Activated CD4-positive, alpha-beta T cell treated with anti-CD3 and anti-CD28 coated beads for 4 hours (primary cell): ENCODE measurements at places on chromosomes 5 and 9.

- DNase-seq = no peak
Measured at GRCh38 chr9:34246453-34246852, 67.6 kb downstream of the UBAP1 start.

- peak; percentile 81 for DNase-seq
Measured at GRCh38 chr5:181246276-181247049, 2.8 kb upstream of the RACK1 start.

DNA sequence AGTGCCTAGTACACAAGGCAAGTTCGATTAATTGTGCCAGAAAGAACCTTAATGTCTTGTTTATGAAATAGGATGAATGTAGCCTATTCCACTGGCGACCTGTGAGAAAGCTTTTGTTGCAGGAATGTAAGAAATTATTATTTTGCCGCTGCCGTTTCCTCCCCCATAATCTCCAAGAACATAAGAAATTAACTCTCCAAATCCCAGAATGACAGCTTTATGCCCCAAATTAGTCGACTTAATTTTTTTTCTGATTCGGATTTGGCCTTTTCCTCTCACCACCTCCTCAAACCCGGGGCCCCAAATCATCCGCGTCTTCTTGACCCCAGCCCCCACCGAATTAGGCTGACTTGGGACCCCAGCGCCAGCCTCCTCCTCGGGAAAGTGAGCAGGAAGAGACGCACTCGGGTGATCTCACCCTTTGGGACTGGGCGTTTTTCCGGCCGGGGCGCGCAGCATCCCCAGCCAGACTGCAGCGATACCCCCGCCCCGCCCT is 682 bp upstream of the SPTAN1 start:
- DNase-seq = no peak

DNA sequence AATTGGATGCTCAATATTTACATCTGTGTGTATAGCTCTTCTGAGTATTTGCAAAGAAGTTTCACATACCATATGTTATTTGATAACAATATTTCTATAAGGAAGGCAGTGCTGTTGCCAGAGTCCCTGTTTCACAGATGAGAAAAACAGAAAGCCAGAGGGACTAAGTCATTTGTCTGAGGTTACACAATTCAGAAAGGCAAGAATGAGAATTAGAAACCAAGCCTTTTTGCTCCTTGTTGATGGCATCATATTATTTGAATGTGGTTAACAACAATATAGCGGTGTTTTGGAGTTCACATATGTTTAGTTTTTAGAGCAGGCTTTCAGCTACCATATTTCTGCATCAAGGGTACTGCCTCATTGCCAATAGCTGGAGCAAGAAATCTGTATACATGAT is 110.9 kb upstream of the PRLR start:
- no peak for DNase-seq

GRCh38 chr9:691825-692400 is 149.6 kb upstream of the DMRT1 start:
- DNase-seq = no peak

DNA sequence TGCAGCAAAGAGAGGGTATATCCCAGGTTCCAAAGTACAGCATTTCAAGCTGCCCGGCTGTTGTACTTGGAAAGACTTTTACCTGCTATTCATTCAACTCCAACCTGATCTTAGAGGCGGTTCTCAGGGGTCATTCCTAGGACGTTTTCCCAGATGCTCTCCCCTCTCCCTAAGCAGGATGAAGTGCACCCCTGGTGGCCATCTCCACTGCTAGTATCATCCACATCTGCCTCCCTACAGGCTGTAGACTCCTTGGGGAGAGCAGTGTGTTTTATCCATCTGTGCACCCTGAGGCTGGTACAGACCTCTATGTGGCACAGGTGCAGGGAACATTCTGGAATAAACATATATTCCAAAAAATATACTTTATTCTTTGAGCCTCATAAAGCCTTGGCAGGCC is 56.8 kb downstream of the PTPN3 start:
- DNase-seq = no peak

DNA sequence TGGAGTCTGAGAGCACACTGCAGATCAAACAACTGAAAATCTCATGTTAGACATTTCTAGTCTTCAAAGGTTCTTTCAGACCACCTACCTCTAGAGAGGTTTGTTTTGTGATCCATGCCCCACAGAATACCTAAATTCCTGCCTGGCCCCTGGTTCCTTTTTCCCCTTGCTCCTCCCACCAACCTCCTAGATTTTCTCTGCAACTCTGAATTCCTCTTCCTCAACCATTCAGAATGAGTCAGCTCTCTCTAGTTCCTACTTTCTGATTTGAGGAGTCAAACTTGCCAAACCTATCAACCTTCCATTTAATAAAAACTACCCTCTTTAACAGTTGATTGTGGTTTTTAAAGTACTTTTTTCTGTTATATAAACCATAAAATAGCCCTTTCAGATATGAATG is 83.2 kb upstream of the ZNF462 start:
- DNase-seq = no peak

GRCh38 chr5:115202952-115203351 is 33.2 kb upstream of the TRIM36 start:
- DNase-seq = no peak

DNA sequence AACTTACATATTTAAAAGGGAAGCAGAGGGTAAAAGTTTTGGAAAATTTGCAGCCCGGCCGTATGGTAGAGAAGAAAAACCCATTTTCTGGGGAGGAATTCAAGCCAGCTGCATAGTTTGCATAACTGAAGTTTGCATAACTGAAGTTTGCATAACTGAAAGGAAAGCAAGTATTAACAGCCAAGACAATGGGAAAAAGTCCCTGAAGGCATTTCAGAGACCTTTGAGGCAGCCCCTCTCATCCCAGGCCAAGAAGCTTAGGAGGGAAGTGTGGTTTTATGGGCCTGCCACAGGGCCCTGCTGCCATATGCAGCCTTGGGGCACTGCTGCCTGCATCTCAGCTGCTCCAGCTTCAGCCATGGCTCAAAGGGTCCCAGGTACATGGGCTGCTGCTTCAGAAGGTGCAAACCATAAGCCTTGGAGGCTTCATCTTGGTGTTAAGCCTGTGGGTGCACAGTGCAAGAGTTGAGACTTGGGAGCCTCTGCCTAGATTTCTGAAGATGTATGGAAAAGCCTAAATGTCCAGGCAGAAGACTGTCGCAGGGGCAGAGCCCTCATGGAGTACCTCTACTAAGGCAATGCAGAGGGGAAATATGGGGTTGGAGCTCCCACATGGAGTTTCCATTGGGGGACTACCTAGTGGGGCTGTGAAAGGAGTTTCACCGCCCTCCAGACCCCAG is 36.9 kb upstream of the CXCL14 start:
- DNase-seq = no peak

DNA sequence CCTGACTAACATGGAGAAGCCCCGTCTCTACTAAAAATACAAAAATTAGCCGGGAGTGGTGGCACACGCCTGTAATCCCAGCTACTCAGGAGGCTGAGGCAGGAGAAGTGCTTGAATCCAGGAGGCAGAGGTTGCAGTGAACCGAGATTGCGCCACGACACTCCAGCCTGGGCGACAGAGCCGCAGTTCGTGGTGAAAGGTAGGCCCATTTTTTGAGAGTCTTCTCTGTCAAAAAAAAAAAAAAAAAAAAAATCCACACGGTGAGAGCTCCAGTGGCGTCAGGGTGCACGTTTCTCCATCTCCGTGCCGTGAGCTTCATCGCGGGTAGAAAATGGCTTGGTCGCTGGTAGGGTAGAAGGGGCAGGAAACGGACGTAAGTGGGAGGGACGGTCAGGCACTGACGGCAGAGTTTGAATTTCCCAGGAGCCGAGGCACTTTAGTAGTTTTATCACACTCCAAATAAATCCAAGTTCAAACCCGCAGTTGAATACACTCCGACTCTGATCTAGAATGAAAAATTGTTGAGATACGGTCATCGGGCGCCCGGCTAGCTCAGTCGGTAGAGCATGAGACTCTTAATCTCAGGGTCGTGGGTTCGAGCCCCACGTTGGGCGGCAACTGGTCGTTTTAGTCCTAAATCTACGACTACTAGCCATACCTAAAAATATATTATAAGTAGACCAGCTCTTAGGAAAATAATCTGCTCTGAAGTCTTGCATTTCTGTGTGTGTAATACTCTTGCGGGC is 2.4 kb upstream of the TRIM7 start:
- DNase-seq = peak; percentile 81

DNA sequence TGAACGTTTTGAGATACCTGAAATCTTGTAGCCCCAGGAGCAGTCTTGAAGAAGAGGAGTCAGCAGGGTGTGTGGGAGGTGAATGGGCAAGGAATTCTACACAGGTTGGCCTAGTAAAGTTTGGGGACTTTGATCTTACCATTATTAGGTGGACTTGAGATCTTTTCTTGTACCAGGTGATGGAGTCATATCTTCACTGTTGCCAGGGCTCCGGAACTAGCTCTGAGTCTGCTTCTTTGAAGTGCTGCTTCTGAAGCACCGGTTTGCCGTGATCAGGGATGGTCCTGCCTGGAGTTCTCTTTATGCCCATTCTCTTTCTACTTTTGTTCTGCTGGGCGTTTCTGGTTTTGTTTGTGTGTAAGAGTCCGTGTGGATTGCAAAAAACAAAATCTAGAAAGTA is 27.4 kb downstream of the RCL1 start:
- DNase-seq = no peak

DNA sequence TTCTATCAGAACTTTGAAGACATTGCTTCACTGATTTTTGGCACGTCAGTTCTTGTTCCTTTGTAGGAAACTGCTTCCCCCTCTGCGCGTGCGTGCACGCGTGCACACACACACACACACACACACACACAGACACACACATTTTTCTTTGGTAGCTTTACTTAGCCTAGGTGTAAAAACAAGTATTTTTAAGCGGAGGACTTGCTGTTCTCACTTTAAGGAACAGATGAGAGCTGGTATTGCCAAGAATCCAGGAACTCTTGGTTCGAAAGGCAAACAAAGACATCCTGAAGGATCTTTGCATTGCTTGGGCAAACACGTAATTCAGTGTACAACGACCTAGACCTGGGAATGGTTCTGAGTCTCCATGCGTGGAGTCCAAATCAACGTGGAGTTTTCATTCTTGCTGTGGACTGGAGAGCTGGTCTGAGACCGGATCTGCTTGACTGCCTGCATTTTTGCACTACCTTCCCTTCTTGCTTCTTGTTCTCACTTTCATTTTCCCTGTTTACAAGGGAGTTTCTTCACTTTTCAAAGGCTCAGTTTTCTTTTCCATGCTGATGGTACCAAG is 8.2 kb downstream of the TMEM268 start:
- no peak for DNase-seq

DNA sequence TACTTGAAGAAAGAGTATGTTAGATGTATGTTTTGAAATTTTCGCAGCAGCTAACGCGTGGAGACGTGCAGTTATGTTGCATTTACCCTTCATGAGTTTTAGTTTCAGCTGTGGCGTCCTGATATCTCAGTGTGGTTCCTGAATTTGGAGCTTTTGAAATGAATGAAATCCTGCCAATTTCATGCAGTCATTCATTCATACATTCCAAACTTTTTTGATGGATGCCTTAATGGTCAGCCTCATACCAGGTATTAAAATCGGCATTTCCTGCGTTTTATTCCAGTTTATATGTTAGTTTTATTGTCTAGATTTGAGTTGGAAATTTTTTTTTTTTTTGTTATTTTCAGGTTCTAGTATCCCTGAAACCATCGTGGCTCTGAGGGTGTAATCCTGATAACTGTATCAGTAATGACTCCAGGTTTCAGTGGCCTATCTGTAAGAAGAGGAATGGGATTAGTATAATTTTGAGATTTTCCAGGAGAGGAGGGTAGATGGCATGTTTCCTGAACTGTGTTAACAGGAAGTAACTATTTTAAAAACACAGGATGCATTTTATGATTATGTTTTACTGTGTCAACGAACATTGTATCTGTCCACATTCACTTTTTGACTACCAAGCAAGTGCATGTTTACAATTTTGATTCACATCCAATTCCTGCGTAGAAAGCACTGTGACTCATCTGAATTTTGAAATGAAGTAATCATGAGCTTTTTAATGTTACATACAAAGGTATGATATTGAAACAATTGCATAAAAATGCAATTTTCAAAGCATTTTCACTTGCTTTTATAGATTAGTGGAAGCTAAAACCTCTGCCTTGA is 1.0 kb downstream of the FOCAD start:
- DNase-seq = no peak

- no peak for DNase-seq
Measured at GRCh38 chr5:35004771-35005170, 43.0 kb downstream of the AGXT2 start.

DNA sequence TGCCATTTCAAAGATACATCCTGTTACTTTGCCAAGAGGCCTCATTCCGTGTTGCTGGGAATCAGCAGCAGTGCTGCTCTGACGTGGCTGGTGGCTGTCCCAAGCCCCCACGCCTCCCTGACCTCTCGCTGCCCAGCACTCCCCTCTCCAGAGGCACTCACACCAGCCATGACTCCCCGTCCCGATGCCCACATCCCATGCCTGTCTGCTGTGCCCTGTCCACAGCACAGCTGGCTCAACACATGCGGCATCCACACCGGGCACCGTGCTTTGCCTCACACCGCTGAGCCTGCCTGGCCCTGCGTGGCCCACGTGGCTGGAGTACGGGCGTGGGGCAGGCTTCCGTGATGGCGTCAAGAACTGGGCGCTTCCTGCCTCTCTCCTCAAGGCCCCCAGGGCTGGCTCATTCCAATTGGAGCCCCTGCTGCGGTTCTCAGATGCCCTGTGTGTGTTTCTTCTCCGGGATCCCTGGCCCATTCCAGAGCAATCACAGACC is 7.8 kb upstream of the LCN1 start:
- no peak for DNase-seq

GRCh38 chr5:102764381-102765004 is 9.4 kb downstream of the PAM start:
- no peak for DNase-seq

- no peak for DNase-seq
Measured at GRCh38 chr5:112064956-112065355, 308.0 kb upstream of the NREP start.

- DNase-seq = no peak
Measured at GRCh38 chr5:16659536-16659935, 42.7 kb upstream of the RETREG1 start.

DNA sequence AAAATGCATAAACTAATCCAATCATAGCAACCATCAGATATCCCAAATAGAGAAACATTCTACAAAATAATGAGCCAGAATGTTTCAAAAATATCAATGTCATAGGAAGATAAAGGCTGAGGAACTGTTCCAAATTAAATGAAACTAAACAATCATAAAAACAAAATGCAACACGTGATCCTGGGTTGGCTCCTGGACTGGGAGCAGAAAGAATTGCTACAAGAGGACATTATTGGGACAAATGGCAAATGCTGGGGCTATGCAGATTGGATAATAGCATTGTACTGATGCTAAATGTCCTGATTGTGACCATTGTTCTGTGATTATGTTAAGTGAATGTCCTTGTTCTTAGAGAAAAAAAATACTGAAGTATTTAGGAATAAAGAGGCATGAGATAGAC is 54.2 kb upstream of the AKNA start:
- DNase-seq = no peak

GRCh38 chr5:110727025-110727314 is 499 bp upstream of the TMEM232 start:
- no peak for DNase-seq
